HTR-8/SVneo (cell line): ENCODE measurements at places on chromosomes 4 and X.

DNA sequence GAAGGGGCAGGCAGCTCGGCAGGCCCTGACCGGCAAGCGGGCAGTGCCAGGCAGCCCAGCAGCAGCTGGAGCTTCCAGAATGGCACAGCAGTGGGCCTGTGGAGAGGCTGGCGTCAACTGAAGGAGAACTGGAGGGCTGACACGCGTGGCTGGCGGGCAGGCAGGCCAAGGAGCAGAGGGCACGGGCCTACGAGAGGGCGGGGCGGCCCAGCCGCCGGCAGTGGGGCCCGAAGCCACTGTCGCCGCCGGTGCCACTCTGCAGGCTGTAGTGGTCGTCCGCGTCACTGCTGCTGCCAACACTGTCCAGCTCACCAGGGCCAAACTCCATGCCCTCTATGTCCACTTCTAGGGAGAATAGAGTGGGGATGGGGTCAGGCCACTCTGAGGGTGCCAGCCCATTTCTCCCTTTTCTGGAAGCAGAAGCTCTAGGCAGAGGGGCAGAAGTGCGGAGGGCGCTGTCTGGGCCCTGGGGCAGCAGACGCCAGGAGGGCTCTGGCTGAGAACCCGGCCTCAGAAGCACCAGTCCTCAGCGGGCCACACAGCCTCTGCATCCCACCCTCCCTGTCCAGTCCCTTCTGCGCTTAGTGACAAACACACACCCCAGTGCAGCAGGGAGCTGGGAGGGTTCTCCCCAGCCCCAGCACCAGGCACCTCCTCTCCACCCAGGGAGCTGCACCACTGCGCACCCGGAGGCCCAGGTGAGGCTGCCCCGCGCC is 8.6 kb upstream of the HAUS3 start:
- no peak for DNase-seq

DNA sequence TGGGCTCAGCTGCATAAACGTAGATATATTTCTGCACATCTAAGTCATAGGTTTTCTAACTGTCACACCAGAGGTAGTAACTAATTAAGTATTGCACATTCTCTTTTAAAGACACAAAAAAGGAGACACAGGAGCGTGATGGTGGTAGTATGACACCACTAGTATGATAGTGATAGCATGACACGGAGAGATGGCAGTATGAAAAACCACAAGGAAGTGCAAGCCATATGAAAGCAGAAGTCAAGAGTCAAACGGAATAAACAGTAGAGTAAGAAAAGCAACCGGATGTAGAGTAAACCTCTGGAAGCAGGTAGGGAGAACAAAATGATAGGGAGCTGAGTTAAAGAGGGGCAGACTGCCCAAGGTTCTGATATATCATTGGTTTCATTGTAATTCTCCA is 382.2 kb upstream of the INTU start:
- DNase-seq, result no peak

DNA sequence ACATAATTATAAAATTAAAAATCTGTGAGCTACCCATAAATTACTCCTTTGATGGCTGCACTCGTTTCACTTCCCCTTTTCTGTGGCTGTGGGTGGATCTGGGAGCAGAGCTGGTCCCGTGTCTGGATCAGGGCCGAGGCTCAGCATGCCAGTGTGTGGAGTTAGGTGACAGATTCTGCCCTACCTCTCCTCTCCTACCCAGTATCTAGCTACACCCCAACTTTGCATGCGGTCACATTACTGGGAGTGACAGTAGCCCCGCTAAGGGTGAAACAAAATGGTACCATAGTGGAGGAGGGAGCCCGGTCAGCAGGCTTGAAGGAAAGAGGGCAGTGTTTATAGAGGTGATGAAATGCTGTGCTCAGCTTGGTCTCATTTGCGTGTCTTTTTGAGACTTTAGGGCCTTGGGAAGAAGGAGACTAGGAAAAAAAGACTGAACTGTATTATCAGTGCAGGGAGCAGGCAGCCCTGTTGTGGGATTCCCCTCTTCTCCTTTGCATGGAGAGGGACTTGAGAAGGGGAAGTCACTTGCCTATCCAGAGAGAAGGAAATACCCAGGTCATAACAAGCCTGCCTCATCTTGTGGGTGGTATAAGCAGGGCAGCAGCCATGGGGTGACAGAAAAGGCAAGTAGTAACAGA is 48.4 kb downstream of the ARHGAP10 start:
- DNase-seq, result no peak

GRCh38 chr4:181323061-181323460 is 920.1 kb upstream of the TENM3 start:
- DNase-seq, result no peak

DNA sequence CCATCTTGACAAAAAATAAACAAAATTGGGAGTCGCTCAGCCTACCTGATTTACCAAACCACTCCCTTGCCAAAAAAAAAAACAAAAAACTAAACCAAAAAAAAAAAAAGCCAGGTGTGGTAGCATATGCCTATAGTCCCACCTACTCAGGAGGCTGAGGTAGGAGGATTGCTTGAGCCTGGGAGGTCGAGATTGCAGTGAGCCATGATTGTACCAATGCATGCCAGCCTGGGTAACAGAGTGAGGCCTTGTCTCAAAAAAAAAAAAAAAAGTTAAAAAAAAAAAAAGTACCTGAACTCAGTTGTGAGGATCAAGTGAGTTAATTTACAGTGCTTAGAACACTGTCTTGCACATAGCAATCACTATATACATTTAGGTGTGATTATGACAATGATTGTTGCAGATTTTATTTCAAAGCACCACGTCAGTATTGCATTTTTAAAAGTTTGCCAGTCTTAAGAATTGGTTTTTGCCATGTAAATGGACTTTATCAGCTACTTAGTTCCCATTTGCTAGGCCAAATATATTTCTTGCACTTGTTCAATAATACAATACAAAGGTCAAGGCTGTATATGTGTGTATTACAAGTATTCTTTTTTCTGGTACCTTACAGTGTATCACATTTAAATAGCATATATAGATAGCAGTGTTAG is 4.6 kb downstream of the NUDT9 start:
- DNase-seq, result no peak

GRCh38 chrX:25014366-25014838 is 1.4 kb downstream of the ARX start:
- DNase-seq, result no peak

GRCh38 chr4:178963446-178964045 is 1521.3 kb upstream of the AGA start:
- no peak for DNase-seq

- no peak for DNase-seq
Observed at GRCh38 chrX:10653302-10653701, 32.9 kb upstream of the MID1 start.

- no peak for DNase-seq
Observed at GRCh38 chr4:124890522-124890921, 178.0 kb upstream of the ANKRD50 start.

DNA sequence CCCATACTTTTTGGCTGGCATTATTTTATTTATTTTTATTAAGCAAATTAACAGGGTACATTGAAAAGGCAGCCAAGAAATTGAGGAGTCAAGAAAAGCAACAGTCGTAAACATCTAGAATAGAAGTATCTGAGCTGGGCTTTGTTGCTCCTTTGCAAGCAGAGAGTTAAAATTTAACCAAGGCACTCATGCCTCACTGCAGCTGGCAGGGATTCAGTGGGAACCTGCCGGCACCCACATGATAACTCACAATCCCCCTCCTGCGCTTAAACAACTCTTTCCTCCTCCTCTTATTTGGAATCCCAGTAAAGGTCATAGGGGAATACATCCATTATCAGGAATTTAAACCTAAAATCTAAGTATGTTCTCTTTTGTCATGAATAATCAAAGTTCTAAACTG is 115.5 kb downstream of the SOX3 start:
- DNase-seq, result no peak

DNA sequence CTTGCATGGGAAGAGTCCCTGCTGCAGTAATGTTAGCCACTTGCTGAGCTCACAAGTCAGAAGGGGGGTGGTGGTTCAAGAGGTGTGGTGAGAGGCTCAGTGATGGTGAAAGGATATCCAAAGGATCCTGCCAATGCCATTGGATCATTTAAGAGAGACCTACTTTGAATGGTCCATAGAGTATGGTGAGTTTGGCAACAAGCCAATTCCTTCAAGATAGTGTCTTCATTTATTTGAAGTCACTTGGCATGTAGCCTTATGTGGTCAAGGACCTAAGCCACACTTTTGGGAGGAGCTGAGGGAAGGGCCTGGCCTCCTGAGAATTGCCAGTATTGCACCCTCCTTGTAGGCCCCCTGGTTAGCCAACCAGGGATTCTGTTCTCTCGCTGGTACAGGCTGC is 87.9 kb downstream of the TSPAN7 start:
- no peak for DNase-seq

- DNase-seq, result no peak
Observed at GRCh38 chrX:116272861-116273260, 102.3 kb downstream of the AGTR2 start.

DNA sequence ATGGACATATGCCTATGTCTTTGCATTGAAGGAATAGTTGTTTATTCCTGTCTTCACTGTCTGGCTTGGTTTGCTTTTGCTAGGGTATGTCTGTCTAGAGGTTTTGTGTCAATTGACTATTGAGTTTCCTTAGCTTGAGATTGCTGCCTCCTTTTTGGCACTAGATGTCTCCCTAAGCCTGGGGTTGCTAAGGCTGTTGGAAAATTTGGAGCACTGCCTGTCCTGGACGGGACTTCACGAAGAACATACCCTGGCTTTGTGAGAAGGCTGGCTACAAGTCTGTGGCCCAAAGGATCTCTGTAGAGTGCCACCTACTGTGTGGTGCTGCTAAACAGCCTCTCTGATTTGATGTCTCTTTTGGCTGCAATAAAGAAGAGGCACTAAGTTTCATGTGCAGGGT is 183.8 kb upstream of the NUDT10 start:
- no peak for DNase-seq

GRCh38 chr4:11223311-11223710 is 205.4 kb downstream of the HS3ST1 start:
- DNase-seq, result no peak

DNA sequence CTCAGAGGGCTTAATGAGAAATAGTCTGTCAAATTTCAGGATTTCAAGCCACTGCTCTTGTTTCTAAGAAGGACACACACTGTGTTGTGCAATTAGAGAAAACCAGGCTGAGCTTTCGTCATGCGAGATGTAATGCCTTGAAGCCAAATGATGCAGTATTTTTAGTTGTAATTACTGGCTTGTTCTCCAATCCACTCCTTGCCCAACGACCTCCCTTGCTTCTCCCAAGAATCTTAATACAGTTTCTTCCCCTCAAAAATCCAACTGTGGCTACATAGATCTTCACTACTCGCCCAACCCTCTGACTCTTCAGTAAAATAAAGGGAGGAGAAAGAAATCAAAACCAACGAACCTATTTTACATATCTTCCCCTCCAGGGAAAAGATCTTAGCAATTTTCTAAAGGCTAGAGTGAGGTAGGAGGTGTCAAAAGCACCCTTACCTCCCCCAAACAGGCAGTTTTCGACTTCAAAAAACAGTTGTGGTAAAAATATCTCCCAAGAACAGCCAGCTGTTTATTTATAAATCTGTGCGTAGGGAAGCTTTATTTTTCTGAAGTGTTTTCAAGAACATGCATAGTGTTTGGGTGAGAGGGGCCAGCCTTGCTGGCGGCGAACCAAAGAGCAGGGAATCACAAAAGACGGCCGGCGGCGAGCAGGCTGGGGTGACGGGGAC is 68.7 kb downstream of the MGST2 start:
- DNase-seq, result no peak

GRCh38 chr4:2848449-2848848 is 4.8 kb downstream of the ADD1 start:
- DNase-seq, result no peak

DNA sequence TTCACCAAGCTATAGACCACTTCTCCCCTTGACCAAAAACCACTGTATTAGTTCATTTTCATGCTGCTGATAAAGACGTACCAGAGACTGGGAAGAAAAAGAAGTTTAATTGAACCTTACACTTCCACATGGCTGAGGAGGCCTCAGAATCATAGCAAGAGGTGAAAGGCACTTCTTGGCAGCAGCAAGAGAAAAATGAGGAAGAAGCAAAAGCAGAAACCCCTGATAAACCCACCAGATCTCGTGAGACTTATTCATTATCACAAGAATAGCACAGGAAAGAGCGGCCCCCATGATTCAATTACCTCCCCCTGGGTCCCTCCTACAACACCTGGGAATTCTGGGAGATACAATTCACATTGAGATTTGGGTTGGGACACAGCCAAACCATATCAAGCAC is 97.8 kb downstream of the DOCK11 start:
- no peak for DNase-seq

GRCh38 chr4:150010525-150011126 is 67.6 kb upstream of the DCLK2 start:
- DNase-seq, result peak; percentile 57

GRCh38 chr4:76168688-76169087 is 20.5 kb upstream of the NUP54 start:
- DNase-seq, result no peak

- no peak for DNase-seq
Observed at GRCh38 chrX:10819973-10820372, 199.6 kb upstream of the MID1 start.

DNA sequence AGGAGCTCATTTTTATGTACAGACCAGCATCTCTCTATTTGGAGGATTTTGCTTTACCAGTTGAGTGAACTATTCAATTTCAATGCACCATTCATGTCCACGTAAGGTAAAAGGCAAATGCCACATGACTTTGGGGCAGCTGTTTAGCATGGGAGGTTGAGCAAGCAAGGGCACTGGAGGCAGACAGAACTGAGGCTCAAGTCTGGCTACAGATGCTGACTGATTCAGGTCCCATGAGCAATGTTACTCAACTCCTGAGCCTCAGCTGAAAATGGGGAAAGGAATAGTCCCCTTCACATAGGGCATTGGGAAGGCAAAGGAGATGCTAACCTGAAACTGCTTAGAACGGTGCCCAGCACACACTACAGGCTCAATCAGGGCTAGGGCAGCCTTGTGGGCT is 93.0 kb upstream of the MTM1 start:
- no peak for DNase-seq

GRCh38 chr4:59966758-59967157 is 1233.4 kb upstream of the ADGRL3 start:
- no peak for DNase-seq

DNA sequence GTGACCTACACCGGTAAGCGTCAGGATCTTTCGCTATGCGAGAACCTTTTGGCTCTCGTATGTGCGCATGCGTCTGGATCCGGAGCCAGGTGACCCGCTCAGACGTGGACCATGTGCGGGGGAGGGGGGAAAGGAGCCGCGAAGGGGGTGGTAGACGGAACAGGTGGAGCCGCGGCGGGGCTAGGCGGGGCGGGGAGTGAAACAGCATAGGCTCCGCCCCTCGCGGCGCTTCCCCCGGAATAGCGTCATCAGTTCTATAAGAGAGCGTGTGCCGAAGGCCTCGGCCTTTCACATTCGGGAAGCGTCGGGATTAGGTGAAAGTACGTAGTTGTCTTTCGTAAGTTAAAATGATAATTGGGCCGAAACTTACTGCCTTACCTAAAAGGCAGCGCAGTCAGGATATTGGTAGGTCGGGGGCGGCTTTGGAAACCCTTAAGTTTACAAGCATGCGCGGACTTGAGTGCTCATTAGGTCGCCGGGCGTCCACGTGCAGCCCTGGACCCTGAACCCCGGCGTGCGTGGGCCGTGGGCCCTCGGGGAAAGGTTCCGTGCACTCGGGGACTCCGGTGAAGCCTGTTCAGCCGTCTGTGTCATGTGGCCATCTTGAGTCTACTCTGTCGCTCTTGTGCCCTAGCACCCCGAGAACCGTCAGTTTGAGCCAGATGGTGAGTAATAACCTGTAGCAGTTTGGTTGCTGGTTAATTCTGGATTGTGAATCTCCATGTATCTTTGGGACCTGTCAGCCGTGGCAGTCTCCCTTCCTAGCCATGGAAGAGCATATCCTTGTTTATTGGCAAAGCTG is 74.1 kb downstream of the PRSS12 start:
- peak; percentile 94 for DNase-seq
